ENCODE measurements at places on chromosomes 12 and 14. TPM values are rescaled to one million over a fixed set of nuclear protein-coding genes. Genes with fewer than 3 reads are reported as not detected.

The BMP4 gene
- 78.0 TPM for polyA plus RNA-seq

The FGF23 gene
- not detected for polyA plus RNA-seq

The KCNH3 gene
- 2.2 TPM for polyA plus RNA-seq

The MMP14 gene
- polyA plus RNA-seq = 216 TPM

The DNAJC22 gene
- 3.3 TPM for polyA plus RNA-seq

The PPFIA2 gene
- polyA plus RNA-seq = 2.0 TPM

The AKAP3 gene
- 2.8 TPM for polyA plus RNA-seq

The ACTR10 gene
- polyA plus RNA-seq = 118 TPM

The LMNTD1 gene
- 1.8 TPM for polyA plus RNA-seq

DNA sequence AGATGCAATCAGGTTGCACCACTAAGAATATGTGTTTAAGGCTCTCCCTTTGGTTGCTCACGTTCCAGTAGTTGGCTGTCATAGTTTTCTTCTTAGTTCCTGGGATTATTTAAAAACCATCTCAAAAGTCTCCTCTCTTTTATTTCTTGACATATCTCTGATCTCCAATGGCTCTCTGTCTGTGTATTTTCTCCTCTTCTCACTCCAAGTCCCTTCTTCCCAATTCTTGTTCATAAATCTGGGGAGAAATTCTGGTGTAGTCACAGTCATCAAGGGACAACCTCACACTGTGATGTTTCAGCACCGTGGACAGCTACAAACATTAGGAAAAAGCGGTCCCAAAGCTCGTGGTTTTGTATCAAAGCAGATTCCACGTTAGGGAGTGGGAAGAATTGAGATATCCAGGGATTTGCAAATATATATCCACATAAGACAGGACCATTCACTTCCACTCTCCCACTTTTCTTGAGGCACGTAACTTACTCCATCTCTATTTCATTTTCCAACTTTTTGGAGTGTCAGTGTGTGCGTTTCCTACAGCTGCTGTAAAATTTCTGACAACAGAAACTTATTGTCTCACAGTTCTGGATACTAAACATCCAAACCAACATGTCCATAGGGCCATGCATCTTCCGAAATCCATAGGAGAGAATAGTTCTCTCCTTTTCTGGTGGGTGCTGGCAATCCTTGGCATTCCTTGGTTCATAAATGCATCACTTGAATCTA, 80.6 kb upstream of the TMEM233 start:
- peak; percentile 12 for DNase-seq

DNA sequence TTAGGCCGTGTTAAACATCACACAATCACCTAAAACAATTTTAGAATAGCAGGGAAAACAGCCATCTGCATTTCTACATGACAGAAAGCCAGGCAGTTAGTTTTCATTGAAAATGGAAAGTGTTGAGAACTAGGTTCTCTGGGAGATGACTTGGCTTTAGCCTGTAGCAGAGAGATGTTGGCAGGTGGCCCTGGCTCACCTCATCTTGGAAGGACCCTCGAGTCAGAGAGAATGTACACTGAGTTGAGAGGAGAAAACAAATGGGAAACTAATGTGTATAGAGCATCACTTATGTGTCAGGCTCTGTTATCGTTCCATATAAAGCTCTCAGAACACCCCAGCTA, 51.9 kb downstream of the SUSD6 start:
- DNase-seq = no peak

- no peak for DNase-seq
These were observed 2.8 kb upstream of the KCNH3 start for GRCh38 chr12:49535921-49536525.

GRCh38 chr12:94733727-94734126, 83.4 kb upstream of the TMCC3 start:
- no peak for DNase-seq

DNA sequence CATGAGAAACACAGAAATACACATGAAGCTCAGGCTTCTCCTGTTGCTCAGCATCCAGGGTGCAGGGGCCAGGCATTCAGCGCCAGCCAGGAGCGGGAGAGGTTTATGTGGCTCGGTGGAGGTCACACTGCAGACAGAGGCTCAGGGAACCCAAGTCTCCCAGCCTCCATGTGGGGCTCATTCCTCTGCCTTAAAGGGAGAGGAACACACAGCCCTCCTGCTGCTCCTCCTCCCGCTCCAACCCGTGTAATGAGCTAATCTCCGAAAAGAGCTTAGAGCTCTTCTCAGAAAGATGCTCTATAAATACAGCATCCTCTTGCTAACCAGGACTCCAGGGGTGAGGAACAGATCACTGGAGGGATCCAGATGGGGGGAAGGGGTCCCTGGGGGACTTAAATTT, 28.2 kb downstream of the FGF6 start:
- no peak for DNase-seq

DNA sequence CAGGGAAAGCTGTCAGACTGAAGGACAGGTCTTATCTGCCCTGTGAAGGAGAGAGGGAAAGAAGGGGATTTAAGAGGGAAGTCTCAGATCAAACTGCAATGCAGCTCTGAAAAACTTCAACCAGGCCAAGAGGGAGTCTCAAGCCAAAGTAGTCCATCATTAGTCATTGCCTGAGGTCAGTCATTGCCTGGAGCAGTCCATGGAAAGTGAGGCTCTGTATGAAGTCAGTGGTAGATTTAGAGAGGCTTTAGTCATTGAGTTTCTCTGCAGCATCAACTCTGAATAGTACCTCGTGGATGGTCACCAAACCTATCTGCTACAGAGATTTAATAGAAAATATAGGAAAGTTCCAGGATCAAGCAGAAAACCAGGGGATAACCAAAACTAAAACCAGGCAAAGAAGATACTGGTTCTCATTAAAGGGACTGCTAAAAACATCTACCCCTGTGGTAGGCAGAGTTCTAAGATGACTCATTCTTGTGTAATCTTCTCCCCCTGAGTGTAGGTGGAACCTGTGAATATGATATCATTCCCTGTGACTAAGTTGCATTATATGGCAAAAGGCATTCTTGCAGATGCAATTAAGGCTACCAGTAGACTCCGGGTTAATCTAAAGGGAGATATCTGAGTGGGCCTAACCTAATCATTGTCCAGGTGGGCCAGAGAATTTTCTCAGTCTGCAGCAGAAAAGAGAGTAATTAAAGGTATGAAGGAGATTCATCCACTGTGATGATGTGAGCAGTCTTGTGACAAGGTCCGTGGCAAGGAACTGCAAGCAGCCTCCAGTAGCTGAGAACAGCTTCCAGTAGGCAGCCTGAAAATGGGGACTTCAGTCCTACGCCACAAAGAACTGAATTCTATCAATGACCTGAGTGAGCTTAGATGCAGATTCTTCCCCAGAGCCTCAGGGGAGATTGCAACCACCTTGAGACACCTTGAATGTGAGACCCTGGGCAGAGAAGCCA, 123.1 kb downstream of the GALC start:
- DNase-seq = no peak

- DNase-seq = no peak
These were observed 50.1 kb upstream of the LIMA1 start for GRCh38 chr12:50333441-50333840.

GRCh38 chr14:49134940-49135339, 451.2 kb downstream of the RPS29 start:
- peak; percentile 11 for DNase-seq

DNA sequence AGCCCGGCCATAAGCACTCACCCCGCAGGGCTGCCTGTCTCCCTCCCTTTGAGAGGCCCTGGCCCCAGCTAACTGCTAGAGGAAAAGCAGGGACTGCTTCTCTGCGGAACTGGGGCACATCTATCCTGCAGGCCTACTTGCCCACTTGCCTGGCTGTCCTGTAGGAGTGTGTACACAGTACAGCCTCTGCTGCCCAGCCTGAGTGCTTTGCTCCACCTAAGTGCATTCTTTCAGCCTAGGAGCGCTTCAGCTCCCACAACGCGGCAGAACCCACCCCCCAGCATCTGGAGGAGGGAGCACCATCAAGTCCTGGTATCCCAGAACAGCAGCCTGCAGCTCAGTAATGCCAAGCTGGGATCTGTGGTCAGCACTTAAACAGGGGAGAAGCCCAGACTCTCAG, 79.9 kb upstream of the CD163 start:
- no peak for DNase-seq

DNA sequence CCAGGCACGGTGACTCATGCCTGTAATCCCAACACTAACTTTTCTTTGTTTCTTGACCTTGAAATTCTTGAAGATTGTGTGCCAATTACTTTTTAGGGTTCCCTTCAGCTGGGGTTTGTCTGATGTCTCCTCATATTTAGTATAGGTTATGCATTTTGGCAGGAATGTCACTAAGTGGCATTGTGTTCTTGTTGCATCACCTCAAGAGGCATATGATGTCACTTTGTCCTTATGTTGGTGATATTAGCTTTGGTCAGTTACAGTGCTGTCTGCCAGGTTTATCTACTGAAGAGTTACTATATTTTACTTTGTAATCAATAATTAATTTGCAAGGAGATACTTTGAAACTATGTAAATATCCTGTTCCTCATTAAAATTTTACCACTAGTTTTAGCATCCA, 61.0 kb upstream of the BTG1 start:
- DNase-seq = no peak

GRCh38 chr14:35416108-35416750, 11.7 kb upstream of the NFKBIA start:
- no peak for DNase-seq

GRCh38 chr12:130281153-130281799, 56.4 kb upstream of the PIWIL1 start:
- no peak for DNase-seq

DNA sequence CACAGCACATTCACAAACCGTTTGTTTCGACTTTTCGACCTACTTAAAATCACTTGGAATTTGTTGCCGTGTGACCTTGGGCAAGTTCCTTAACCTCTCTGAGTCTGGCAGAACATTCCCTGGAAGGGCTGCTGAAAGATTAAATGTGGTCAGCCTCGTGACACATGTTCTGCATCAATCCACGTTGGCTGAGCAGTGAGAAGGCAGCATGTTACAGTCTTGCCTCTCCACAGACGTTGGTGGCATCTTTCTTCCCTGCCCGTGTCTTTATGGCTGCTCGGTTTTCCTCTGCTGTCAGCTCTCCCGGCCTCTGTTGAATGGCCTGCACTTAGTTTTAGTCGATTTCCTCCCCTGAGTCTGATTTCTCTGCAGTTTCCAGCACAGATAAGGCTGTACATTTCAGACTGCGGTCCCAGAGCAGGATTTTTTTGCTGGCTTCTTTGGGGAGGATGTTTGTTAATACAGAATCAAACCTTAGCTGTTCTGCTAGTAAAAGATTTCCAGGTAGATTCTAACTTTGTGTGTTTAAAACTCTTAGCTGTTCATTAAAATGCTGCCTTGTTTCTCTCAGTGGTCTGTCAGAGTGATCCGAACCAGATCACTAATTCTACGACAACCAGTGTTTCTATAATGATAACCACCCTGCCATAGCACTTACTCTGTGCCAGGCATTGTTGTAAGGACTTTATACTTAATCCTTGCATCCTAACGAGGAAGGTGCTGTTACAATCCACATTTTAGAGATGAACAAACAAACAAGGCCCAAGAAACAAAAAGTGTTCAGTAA, 217.1 kb downstream of the CHST11 start:
- DNase-seq = no peak

DNA sequence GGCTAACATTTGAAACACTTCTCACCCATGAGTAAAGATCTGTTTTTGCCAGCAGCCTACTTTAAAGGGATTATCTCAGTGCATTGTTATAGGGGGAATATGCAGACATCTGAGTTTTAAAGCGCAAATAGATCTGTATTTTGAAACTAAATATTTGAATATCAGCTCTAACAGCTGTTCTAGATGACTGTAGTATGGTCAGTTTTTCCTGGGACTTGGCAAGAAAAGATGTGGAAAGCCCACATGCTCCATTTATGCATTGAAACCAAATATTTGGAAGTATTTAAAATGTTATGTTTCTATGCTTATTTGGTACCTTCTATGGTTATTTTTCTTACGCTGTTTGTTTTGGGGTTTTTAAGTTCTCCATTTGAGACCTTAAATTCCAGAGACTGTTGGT, 41.7 kb downstream of the RIC8B start:
- peak; percentile 36 for DNase-seq

GRCh38 chr12:57175428-57176138, 28.2 kb upstream of the LRP1-AS start:
- DNase-seq = no peak

DNA sequence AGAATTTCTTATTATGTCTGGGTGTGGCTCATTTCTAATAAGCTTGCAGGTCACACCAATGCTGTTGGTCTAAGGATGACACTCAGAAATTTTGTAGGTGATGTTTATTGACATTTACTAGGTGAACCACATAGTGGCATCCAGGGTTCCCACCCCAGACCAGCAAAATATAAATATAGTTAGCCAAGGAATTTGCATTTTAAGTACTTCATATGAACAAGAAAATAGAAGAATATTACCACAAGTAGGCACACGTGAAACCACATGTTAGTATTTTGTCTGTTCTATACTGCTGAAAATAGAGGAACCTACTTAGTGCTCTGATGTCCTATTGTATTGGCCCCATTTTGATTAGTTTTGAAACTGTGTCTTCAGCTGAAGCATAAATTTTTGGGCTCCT, 71.1 kb downstream of the USP15 start:
- no peak for DNase-seq

DNA sequence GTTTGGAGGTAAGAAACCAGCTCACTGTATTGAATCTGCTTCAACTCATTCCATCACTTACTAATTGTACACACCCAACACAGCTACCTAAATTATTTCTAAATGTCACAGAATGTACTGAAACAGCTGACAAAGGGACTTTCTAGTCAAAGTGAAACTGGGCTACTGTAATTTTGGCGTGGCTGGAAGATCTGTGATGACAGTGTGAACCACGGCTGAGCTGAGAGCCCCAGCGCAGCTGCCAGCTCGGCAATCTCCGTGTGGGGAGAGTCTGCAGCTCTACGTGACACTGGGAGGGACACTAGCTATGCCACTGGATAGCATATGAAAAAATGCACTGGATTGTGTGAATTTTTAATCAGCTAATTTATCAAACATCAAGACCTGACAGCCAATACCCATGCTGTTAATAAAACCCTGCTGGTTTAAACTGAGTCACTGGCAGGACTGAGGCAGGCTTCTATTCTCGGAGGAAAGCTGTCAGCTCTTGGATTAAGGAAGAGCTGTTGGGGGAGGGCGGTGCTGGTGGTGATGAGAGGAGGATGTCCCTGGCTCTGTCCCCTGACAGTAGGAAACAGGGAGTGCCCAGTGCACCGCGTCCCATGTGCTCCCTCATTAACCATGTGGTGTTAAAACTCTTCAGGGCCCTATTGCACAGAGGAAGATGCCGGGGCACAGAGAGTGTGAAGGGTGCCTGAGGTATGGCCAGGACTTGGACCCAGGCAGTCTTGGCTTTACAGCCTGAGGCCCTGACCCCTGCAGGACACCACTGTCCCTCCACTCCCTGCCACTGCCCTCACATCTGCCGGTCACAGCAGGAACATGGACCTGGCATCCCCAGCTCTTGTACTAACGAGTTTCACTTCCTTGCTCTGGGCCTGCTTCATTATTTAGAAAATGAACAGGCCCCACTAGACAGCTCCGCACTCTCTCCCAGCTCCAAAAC, 13.3 kb downstream of the SLC15A4 start:
- DNase-seq = no peak

DNA sequence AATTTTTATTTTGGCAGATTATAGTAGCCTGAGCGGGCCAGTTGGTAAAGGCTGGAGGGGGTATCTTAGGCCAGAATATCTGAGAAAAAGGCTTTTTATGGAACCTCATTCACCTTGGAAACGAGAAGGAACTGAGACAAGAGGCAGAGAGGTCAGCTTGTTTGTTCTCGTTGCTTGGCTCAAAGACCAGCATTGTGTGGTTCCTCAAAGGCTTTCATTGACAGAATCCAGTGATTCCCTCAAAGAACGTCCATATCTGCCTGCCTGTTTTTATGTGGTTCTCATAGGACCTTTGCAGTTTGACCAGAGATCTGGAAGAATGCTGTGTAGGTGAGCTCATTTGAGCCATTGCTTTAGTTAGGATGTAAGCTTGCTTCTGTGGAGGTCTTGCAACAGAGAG, 117.3 kb downstream of the CFAP54 start:
- DNase-seq = no peak

- DNase-seq = peak; percentile 41
These were observed 612 bp downstream of the TRAPPC6B start for GRCh38 chr14:39169541-39169900.

Measured in right lung (tissue), 10 donors.